ENCODE measurements at places on chromosomes 2 and 18.

DNA sequence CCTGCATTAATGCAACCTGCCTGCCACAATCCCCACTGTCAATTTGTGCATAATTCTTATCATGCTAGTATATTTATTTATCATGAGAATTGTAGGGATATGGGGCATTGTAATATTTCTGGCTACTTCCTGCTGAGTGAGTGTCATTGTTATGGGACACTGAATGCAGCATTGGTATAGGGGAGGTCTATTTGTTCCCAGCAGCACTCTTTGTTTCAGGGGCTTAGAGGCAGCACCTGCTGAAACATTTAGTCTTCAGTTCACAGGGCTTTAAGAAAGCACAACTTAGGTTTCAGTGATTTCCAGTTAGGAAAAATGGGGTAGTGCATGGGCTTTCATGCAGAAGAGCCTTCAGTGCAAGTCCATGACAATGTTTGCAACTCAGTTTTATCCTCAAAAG lies 23.6 kb downstream of the SULT1C3 start:
- DNase-seq, result no peak

DNA sequence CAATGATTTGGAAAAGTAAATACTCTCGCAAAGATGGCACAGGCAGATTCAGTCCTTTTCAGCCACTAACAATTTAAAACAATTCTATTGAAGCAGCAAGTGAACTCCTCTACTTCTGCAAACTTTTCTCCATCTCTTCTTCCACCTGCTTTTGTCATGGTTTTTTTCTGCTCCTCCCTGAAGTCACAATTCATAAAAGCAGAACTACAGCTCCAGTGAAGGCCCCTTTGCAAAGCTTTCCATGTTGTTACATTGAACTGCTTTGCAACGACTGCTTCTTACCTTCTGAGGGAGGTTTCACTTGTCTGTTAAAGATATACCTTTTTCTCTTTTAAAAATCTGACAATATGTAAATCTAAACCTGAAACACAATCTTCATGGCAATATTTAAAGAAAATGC lies 3.7 kb upstream of the SERTAD2 start:
- no peak for DNase-seq

GRCh38 chr2:148719941-148720436 lies 75.4 kb downstream of the EPC2 start:
- DNase-seq, result no peak

GRCh38 chr2:120210270-120210693 lies 12.9 kb downstream of the TMEM185B start:
- DNase-seq, result no peak

DNA sequence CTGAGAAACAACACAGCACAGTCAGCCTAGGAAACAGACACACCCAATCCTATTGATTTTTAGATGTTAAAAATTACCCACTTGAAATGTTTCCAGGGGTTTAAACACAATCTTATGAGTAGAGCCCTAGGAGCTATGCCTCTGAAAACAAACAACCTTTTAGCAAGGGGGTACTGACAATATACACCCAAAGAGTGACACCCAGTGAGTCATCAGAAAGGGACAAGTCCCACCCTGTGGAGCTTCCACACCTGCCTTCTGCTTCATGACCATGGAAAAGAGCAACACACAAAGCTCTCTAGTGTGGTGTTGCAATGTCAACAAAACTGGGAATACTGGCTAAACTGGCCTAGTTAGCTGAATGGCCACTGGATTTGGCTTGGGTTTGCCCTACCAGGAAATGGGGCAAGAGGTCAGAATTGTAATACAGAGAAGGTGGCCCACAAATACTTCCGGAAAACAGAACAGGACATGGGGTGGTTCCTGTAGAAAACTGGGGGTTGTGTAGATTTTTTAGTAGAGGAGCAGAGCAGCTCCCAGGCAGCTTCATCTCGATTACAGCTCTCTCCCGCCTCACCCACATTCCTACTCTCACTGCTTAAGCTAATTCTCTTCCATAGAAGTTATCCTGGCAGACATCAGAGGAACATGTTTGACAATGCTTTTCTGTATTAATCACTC lies 98.2 kb downstream of the GAREM1 start:
- DNase-seq, result no peak

GRCh38 chr2:3338340-3338739 lies 39.3 kb downstream of the EIPR1 start:
- no peak for DNase-seq

DNA sequence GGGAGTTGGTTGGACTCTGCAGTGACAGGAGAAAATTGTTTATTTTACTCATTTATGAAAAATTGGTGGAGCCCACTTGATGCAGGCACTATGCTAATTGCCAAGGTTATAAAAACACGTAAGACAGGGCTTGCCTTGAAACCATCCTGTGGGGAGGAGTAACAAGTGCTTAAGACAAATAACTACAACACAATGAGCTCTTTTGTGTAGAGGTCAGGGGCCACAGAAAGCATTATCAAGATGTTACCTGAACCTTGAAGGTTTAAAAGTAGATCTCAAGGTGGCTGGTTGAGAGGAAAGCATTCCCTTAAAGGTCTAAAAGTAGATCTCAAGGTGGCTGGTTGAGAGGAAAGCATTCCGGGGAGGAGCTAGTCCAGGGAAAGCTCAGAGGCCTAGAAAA lies 381.8 kb upstream of the POU3F3 start:
- DNase-seq, result no peak

GRCh38 chr2:30269771-30270145 lies 38.4 kb downstream of the LBH start:
- no peak for DNase-seq

- DNase-seq, result no peak
These were observed 89.4 kb downstream of the UBR3 start for GRCh38 chr2:169916623-169917022.
